ENCODE measurements at places on chromosomes 1 and 21. TPM values are rescaled to one million over a fixed set of nuclear protein-coding genes. Genes with fewer than 3 reads are reported as not detected.

Gene LCE1F
- not detected for total RNA-seq

Gene BTBD19
- total RNA-seq: 16.8 TPM

Gene DCST1
- 0.14 TPM for total RNA-seq

- DNase-seq: no peak
Observed at GRCh38 chr1:53071167-53071865, 9.3 kb downstream of the PODN start.

- DNase-seq: no peak
Observed at GRCh38 chr1:42038261-42038660, 114.9 kb upstream of the GUCA2B start.

DNA sequence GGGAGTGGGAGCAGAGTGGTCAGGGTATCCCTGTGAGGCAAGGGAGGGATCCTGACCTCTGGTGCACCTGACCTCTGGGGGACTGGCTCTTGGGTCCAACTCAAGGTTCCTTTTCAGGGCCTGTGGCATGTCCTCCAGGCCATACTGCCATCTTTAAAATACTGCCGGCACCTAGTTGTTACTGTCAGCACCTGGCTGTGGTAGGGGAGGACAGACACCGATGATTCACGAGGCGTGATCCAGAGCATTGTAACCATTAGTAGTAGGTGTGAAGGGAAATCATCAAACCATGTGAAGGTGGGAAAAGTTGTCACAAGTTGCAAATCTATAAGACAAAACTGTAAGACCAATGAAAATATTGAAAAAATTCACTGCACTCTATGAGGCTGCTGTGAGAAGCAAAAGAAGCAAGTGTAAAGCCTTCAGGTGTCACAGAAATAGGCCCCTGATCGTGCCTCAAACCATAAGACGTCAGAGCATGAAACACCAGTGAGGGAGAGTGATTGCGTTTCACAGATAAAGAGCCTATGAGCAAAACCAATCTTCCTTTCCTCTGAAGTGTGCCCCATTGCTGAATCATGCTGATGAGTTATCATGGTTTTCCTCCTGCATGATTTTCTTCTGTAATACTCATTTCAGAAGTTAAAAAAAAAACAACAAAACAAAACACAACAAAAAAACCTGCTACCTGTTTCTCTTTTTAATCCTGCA is 55.3 kb downstream of the CDC7 start:
- DNase-seq: peak; percentile 85

DNA sequence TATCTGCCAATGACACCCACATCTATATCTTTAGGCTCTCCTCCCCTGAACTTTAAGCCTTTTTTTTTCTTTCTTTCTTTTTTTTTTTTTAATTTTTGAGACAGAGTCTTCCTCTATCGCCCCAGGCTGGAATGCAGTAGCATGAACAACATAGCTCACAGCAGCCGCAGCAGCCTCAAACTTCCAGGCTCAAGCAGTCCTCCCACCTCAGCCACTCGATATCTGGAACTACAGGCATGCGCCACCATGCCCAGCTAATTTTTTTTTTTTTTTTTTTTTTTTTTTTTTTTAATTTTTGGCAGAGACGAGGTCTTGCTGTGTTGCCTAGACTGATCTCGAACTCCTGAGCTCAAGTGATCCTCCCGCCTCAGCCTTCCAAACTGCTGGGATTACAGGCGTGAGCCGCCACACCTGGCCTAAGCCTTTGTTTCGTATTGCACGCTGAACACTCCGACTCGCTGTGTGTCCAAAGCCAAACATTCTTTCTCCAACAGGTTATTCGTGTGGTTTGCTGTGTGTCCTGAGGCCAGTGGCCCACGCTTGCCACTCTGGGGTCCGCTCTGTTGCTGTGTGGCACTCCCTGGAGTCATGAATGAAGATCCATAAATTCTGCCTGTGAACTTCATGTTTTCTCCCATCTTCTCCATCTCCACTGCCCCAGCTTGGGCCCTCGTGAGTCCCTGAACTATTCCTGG is 119.4 kb downstream of the CAMTA1 start:
- no peak for DNase-seq

DNA sequence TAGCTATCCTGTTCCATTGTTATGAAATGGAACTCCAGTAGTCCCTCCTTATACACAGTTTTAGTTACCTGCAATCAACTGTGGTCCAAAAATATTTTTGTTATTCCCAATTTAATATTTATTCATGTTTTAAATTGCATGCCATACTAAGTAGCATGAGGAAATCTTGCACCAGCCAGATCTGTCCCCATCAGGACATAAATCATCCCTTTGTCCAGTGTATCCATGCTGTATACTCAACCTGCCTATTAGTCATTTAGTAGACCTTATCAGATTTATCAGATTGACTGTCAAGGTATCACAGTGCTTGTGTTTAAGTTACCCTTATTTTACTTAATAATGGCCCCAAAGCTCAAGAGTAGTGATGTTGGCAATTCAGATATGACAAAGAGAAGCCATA is 207.9 kb upstream of the DMRTA2 start:
- DNase-seq: no peak

GRCh38 chr1:103002005-103002404 is 106.3 kb downstream of the COL11A1 start:
- DNase-seq: no peak

DNA sequence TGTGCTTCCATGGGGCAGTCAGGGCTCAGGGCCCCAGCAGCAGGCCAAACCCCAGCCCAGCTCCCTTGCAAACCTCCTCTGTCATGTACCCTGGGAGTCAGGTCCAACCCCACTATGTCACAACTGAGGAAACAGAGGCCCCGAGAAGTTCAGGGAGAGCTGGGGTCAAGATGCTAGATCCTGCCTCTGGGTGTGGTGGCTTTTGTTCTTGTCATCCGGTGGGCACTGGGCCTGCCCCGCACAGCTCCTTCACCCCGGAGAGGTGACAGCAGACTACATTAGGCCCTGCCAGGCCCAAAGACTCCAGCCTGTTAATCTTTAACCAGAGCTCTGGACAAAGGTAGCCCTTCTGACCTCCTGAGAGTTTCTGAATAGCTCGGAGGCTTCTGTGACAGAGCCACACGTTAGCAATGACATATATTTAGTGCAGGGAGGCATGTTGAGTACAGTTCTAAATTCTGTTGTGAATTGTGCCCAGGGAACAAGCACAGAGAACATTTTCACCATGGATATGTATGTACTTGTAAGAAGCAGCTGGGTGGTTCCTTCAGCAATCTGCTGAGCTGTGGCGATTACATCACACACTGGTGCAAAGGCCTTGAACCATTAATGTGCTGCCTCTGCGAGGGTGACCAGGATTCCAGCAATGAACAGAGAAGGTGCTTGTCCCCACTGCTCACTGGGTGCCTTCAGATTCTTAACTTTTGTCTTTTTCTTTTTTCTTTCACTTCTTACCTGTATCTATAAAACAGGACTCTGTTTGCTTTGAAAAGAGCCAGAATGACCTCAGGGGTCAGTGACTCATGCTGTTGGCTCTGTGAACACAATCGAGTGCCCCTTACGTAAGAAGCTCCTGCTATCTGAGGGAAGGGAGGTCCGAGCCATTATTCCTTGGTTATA is 102.8 kb downstream of the RHOU start:
- DNase-seq: no peak

- no peak for DNase-seq
Observed at GRCh38 chr1:8425781-8426161, 107.9 kb downstream of the SLC45A1 start.

DNA sequence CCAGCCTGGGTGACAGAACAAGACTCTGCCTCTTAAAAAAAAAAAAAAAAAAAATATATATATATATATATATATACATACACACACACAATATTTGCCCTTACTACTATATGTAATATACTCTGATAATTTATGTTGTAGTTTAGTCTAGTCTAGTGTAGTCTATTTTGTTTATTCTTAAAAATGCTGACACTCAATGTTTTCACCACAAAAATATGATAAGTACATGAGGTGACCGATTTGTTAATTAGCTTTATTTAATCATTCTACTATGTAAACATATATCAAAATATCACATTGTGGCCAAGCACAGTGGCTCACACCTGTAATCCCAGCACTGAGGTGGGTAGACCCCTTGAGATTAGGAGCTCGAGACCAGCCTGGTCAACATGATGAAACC is 19.8 kb upstream of the ZNF362 start:
- DNase-seq: no peak

Measured in CD4-positive, alpha-beta memory T cell (primary cell).